GM23338 (cell line): ENCODE measurements at places on chromosomes 12 and 14. TPM values are rescaled to one million over a fixed set of nuclear protein-coding genes. Genes with fewer than 3 reads are reported as not detected.

DNA sequence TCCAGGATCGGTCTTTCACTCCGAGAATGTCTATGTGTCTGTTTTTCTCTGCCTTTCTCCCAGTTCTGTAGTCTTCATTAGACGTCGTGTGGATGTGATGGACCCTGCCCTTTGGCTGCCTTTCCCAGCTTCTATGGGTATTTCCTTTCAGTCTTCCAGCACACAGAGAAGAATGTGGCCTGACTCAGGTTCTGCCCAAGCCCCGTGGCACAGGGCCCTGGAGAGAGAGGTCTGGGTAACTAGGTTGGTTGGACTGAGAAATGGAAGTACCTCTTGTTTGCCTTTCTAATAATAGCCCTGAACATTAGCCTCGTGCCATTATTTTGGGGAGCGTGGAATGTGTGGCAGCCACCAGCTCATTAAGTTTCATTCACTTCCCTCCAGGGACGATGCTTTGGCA lies 3.8 kb downstream of the FOXJ2 start:
- H3K36me3 ChIP-seq = 0 out of 2 replicates have a peak, but pooled peaks cover 12% of the 10 kb centered on the region
- H3K4me1 ChIP-seq = peaks cover 68% of the 10 kb centered on the region
- no peaks in the 10 kb centered on the region for H3K27me3 ChIP-seq
- DNase-seq = no peak
- no peak overlapping the region for H3K27ac ChIP-seq

The KCNJ8 gene
- 0.87 and 2.3 TPM in 2 replicates for total RNA-seq

GRCh38 chr14:103318750-103319419 lies 15.2 kb upstream of the EIF5 start:
- no peak overlapping the region for H3K27ac ChIP-seq
- H3K27me3 ChIP-seq = no peaks in the 10 kb centered on the region
- H3K4me1 ChIP-seq = peaks cover 26% of the 10 kb centered on the region

DNA sequence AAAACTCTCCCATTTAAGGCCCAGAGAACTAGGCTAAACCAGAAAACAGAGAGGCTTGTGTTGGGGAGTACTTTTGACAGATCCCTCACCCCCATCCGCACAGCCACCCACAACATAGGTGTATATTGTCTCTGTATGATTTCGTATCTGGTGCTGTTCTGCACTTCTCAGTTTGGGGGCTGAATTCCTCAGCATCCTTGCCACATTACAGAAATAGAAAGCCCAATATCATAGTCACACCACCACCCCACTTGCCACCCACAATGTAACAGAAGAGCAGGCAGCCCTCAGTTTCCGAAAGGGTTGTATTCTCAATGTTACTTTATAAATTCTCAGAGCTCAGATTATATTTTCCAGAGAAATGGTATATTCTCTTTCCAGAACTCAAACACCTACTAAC lies 950.9 kb downstream of the DIO2 start:
- H3K27me3 ChIP-seq = no peaks in the 10 kb centered on the region
- no peak overlapping the region for H3K27ac ChIP-seq
- H3K36me3 ChIP-seq = peaks cover 5% of the 10 kb centered on the region; the same call in 1 of the 2 replicates
- H3K4me1 ChIP-seq = no peaks in the 10 kb centered on the region
- no peak for DNase-seq

GRCh38 chr12:109875572-109876131 lies 4.7 kb downstream of the GLTP start:
- no peak overlapping the region for H3K27ac ChIP-seq
- no peaks in the 10 kb centered on the region for H3K27me3 ChIP-seq
- no peaks in the 10 kb centered on the region for H3K36me3 ChIP-seq
- peaks cover 39% of the 10 kb centered on the region for H3K4me1 ChIP-seq
- no peak for DNase-seq

The TDRD9 gene
- total RNA-seq = not detected in 2 replicates

The ALX1 gene
- 0.49 and 1.2 TPM in 2 replicates for total RNA-seq

DNA sequence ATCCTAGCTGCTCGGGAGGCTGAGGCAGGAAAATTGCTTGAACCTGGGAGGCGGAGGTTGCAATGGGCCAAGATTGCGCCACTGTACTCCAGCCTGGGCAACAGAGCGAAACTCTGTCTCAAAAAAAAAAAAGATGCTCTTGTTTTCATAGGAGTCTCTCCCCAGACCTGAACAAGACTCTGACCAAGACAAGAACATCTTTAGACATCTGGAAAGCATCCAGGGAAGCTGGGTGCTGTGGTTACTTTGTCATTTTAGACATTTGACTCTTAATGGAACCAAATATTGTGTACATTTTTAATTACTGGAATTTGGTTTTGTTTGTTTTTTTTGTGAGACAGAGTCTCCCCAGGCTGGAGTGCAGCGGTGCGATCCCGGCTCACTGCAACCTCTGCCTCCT lies 21.1 kb upstream of the ATF1 start:
- H3K27me3 ChIP-seq = no peaks in the 10 kb centered on the region
- no peaks in the 10 kb centered on the region for H3K4me1 ChIP-seq
- no peak for DNase-seq
- no peak overlapping the region for H3K4me3 ChIP-seq

The C1RL gene
- 8.8 and 10.0 TPM in 2 replicates for total RNA-seq

The SMIM41 gene
- total RNA-seq = 0.12 and 0.66 TPM in 2 replicates

The TOMM20L gene
- not detected in 2 replicates for total RNA-seq

DNA sequence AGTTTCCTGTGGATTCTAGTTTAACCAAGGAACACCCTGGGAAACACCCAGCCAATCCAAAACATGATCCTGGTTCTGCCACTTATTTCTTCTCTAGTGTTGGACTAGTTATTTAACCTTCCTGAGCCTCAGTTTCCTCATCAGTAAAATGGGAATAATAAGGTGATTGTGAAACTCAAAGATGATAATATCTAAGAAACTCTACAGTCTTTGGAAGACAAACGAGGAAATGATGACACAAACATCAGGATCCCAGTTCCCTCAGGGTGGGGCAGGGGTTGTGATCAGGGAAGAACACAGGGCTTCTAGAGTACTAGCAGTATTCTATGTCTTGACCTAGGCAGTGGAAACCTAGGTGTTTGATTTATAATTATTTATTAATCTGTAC lies 18.1 kb upstream of the TMEM106C start:
- peaks cover 20% of the 10 kb centered on the region; the same call in 1 of the 2 replicates for H3K27me3 ChIP-seq
- no peaks in the 10 kb centered on the region for H3K36me3 ChIP-seq
- H3K4me3 ChIP-seq = no peak overlapping the region
- H3K27ac ChIP-seq = no peak overlapping the region
- H3K4me1 ChIP-seq = peaks cover 20% of the 10 kb centered on the region

DNA sequence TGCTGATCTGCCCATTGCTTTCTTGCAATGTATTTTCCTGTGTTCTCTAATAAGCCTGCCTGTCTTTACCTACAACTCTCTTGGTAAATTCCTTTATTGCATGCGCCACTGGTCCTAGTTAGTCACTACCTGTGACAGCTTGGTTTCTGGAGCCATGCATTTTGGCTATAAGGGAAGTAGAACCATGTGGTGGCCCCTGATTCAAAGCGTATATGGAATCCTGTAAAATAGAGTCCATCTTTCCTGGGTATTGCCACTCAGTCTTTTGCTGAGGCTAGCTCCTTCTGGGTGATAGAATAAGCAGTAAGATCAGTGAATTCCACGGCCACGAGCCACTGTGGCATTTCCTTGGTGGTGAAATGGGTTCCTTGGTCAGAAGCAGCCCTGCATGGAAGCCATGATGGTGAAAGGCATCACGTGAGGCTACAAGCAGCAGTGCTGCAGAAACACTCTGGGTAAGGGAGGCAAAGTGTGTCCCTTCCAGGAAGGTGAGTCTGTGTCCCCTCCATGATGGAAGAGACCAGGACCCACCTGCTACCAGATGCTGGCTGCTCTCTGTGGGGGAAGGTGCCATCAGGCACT lies 19.6 kb downstream of the TNFAIP2 start:
- no peak overlapping the region for H3K27ac ChIP-seq
- H3K4me1 ChIP-seq = peaks cover 7% of the 10 kb centered on the region
- no peak for DNase-seq
- no peak overlapping the region for H3K4me3 ChIP-seq
- H3K36me3 ChIP-seq = no peaks in the 10 kb centered on the region

DNA sequence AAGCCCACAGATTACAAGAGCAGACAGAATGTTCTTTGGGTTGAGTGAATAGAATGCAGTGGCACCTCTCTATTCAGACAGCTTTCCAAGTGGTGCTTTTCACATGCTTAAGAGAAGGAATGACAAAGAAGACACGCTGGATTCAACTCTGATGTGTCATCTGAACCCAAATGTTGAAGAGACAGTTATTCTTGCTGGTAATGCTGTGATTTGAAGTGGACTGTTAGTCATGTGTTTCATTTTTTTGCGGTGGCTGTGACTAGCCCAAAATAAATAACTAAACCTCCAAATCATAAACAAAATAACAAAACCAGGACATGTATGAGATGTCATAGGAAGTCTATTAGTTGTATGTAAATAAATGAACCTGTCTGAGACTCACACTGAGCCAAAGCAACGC lies 391.8 kb upstream of the PRICKLE1 start:
- no peaks in the 10 kb centered on the region for H3K27me3 ChIP-seq
- no peak overlapping the region for H3K4me3 ChIP-seq
- no peaks in the 10 kb centered on the region for H3K36me3 ChIP-seq

GRCh38 chr14:58740379-58740935 lies 102.7 kb downstream of the DACT1 start:
- H3K4me3 ChIP-seq = no peak overlapping the region
- H3K27ac ChIP-seq = no peak overlapping the region
- DNase-seq = no peak
- H3K4me1 ChIP-seq = no peaks in the 10 kb centered on the region
- no peaks in the 10 kb centered on the region for H3K36me3 ChIP-seq
- no peaks in the 10 kb centered on the region for H3K27me3 ChIP-seq

The CAPZA3 gene
- total RNA-seq = not detected in 2 replicates

DNA sequence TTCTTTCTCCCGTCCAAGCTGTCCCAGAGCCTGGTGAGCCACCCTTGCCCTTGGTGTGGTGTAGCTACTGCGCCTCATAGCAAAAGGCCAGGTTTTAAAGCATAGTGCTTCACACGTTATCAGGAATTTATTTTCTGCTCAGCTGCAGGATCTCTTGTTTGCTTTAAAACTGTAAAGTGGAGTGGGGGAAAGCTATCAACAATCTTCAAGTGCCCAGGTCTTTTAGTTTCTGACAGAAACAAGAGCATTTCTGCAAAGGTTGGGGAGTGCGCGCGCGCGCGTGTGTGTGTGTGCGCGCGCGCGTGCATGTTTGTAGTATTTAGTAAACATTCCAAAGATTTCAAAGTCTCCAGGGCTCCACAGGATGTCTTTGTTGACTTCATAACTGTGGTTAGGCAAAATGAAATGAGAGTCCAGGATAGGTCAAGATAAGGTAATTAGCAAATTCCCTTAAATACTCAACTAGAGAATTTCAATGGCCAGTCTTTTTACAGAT lies 45.5 kb downstream of the EML1 start:
- peak; percentile 94 for DNase-seq
- H3K4me1 ChIP-seq = peaks cover 37% of the 10 kb centered on the region
- H3K27me3 ChIP-seq = peaks cover 5% of the 10 kb centered on the region; the same call in 1 of the 2 replicates
- peak overlapping the region; percentile 86 for H3K27ac ChIP-seq
- no peaks in the 10 kb centered on the region for H3K36me3 ChIP-seq

DNA sequence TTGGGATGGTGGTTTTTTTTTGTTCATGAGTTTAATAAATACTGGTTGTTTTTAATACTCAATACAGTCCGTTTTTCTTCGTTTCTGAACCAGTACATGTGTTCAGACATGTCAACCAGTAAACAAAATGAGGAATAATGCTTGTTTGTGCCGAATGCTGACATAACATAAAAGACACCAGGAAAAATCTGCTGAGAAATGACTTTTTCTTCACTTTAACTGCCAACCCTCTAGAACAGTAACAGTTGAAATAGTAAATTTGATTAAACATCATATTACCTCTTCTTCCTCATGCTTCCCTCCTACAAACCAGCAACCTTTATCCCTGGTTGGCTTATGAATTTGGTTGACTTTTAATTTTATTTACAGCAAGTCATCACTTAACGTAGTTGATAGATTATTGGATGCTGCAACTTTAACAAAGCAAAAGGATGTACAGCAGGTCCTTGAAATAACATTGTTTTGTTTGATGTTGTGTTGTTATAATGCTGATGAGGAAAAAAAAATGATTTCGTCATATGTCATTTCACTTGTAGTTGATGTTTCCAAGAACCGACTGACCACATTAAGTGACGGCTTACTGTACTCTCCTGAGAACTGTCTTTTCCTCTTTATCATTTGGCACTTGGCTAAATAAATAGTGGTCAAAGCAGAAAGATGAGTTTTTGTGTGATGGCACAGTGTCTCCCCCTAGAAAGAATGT lies 340.5 kb downstream of the TMTC2 start:
- no peaks in the 10 kb centered on the region for H3K4me1 ChIP-seq
- no peak overlapping the region for H3K27ac ChIP-seq
- no peak for DNase-seq
- H3K27me3 ChIP-seq = no peaks in the 10 kb centered on the region
- no peaks in the 10 kb centered on the region for H3K36me3 ChIP-seq
- no peak overlapping the region for H3K4me3 ChIP-seq

The TEX52 gene
- not detected in 2 replicates for total RNA-seq

The TPH2 gene
- 1.0 and 1.4 TPM in 2 replicates for total RNA-seq

The GRIP1 gene
- 12.7 and 13.7 TPM in 2 replicates for total RNA-seq

DNA sequence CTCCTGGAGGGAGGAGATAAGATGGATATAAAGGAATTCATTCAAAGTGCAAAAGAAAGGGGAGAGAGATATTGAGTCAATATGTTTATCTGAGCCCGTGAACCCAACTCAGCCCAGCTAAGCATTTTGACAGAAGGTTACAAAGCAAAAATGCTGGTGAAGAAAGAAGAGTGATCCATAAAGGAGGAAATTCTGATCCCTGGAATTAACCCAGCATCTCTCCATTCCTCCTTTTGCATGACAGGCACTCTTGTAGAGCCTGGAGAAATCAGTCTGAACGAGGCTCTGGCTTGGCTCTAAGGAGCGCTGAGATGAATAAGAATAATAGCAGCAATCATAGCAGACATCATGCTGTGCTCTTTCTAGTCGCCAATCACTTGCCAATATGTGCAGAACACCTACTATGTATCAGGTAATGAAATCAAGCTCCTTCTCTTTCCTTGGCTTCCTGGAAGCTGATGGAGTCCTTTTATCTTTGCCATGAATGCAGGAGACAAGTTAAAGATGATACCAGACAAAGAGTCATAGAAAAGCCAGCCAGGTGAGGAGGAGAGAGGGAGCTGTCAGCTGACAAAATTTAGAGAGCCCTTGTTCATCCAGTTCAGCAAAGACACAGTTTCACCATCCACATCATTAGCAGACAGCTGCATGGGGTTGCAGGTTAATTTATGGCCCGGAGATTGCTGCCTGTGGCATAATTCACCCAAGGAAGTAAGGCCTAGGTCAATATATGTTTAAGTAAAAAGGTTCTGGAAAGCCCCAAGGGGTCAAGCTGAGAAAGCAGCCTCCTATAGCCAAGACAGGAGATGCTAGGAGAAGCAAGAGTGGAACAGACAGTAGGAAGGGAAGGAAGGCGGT lies 476.5 kb upstream of the TBX3 start:
- H3K4me1 ChIP-seq = 0 out of 2 replicates have a peak, but pooled peaks cover 3% of the 10 kb centered on the region
- no peak overlapping the region for H3K27ac ChIP-seq
- no peaks in the 10 kb centered on the region for H3K27me3 ChIP-seq
- H3K36me3 ChIP-seq = no peaks in the 10 kb centered on the region
- no peak overlapping the region for H3K4me3 ChIP-seq
- DNase-seq = no peak

GRCh38 chr12:75774261-75775052 lies 257.1 kb downstream of the PHLDA1 start:
- DNase-seq = no peak
- no peaks in the 10 kb centered on the region for H3K27me3 ChIP-seq
- no peak overlapping the region for H3K4me3 ChIP-seq
- no peak overlapping the region for H3K27ac ChIP-seq
- H3K36me3 ChIP-seq = no peaks in the 10 kb centered on the region
- no peaks in the 10 kb centered on the region; the same call in 1 of the 2 replicates for H3K4me1 ChIP-seq

- H3K4me3 ChIP-seq = no peak overlapping the region
- no peaks in the 10 kb centered on the region for H3K36me3 ChIP-seq
- H3K27me3 ChIP-seq = no peaks in the 10 kb centered on the region
- no peak for DNase-seq
Measured at GRCh38 chr14:58668848-58669480, 31.2 kb downstream of the DACT1 start.
